Panc1 (cell line): ENCODE measurements at places on chromosomes 3 and 15. TPM values are rescaled to one million over a fixed set of nuclear protein-coding genes. Genes with fewer than 3 reads are reported as not detected.

DNA sequence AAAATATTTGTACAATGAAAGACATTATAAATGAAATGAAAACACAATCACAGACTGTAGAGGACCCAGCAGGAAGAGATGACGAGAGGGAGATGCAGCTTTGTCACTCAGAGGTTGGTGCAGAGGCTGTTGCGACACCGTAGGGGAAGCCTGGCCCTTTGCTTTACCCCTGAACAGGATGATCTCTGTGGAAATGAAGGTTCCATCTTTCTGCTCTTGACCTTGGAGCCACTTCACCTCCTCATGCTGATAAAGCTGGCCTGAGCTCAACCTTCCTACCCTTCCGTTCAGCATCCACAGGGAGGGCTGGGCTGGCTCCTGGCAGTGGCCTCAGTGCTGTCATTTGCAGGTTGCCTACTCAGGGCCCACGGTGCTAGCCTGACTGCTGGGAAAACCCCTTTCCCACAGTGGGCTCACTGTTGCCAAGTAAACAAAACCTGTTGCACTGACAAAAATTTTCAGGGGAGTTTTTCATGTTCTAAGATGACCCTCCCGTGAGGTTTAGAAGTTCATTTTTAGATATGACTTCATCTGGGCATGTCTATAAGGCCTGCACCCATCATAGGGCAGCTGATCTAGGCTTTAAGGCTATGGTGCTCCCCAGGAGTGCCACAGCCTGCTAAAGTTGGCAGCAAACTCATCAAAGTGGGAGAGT lies 3.0 kb upstream of the CD80 start:
- no peaks in the 10 kb centered on the region for H3K27me3 ChIP-seq
- no peak overlapping the region for H3K4me3 ChIP-seq

GRCh38 chr3:57274845-57275244 lies 17.6 kb downstream of the ASB14 start:
- no peaks in the 10 kb centered on the region for H3K4me1 ChIP-seq
- H3K36me3 ChIP-seq, result peaks cover 9% of the 10 kb centered on the region; the same call in 1 of the 2 replicates
- DNase-seq, result no peak
- H3K27ac ChIP-seq, result no peak overlapping the region

DNA sequence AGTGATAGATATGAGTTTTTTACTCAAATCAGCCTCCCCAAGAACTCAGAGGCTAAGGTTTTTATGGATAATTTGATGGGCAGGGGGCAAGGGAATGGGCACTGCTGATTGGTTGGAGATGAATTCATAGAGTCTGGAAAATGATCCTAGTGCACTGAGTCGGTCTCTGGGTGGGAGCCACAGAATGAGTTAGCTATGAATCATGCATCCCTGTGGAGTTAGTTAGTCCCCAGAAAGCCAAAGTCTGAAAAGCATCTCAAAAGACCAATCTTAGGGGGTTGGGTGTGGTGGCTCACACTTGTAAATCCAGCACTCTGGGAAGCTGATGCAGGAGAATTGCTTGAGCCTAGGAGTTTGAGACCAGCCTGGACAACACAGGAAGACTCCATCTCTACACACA lies 516.1 kb downstream of the AGBL1 start:
- no peak for DNase-seq
- H3K4me1 ChIP-seq, result no peaks in the 10 kb centered on the region
- no peaks in the 10 kb centered on the region for H3K27me3 ChIP-seq
- H3K4me3 ChIP-seq, result no peak overlapping the region
- no peak overlapping the region for H3K27ac ChIP-seq

DNA sequence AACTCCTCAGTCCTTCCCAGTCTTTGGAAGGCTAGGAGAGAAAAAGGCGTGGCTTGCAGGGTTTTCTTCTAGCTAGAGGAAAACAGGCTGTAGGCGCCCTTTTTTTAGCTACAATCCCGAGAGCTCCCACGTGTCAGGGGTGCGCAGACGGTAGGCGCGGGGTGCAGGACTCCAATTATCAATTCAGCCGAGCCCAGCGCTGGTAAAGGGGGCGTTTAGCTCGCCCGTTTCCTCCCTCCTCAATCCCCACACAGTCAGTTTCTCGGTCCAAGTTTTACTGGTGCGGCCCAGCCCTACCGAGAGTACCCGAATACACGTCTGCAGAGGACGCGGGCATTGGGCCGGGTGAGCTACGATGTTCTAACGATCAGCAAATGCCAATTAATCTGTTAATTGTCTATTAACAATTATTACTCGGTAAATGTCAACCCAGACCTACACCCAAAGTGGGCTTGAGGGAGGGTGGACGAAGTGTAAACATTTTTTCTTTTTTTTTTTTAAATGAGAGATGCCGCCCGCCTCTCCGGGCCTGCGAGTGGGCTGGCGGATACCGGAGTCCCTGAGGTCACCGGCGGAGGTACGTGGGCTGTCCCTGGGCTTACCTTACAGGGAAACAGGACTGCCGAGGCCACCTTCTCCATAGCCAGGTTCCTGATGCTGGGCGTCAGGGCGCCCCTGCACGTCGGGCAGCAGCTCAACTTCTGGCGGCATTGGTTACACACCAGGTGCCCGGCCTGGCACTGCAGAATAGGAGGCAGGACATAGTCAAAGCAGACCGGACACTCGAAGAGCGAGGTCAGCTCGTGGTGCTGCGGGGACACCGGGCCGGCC lies 923 bp downstream of the SIAH2 start:
- peak overlapping the region; percentile 87 for H3K27ac ChIP-seq
- H3K4me1 ChIP-seq, result peaks cover 28% of the 10 kb centered on the region
- no peaks in the 10 kb centered on the region for H3K27me3 ChIP-seq
- DNase-seq, result no peak

Gene SLC28A1
- total RNA-seq, result not detected

Gene C2CD4A
- total RNA-seq, result 0.15 TPM

DNA sequence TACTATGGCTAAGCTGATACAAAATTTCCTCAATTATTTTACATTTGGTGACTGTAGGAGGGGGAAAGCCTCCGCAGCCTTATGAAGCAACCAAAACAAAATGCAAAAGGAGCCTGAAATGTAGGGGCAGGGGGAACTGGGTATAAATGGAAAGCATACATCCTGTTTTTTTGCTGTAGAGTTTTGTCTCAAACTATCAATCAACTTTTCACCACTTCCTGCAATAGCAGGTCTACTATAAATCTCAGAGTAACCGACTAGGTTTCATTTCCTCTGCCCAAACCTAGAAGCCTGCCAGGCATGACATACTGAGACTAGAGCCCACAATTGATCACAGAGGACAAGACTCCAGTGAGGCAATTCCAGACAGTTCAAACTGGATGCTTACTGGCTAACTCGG lies 91.3 kb downstream of the SHQ1 start:
- H3K27ac ChIP-seq, result no peak overlapping the region
- no peaks in the 10 kb centered on the region for H3K4me1 ChIP-seq
- DNase-seq, result no peak
- no peak overlapping the region for H3K4me3 ChIP-seq
- H3K27me3 ChIP-seq, result no peaks in the 10 kb centered on the region
- no peaks in the 10 kb centered on the region for H3K36me3 ChIP-seq

- H3K36me3 ChIP-seq, result no peaks in the 10 kb centered on the region
- H3K4me1 ChIP-seq, result no peaks in the 10 kb centered on the region
- no peak overlapping the region for H3K4me3 ChIP-seq
Observed at GRCh38 chr3:178159691-178160220, 376.5 kb upstream of the KCNMB2 start.

Gene CLRN1
- total RNA-seq, result not detected

DNA sequence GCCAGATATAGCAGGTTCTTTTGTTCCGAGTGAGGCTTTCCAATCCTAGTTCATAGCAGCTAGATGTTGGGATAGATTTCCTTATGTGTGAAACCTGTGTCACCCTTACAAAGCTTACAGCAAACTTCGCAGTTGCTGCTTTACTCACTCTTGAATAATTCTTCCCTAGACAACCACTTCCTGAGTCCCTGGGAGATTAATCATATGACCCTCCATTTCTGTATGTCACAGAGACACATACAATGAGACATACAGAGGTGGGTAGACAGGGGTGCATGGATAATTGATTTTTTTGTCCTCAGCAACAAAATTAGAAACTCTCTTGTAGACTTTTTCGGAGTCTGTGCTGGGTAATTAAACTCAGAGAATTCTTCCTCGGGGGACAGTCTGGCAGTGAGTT lies 163.2 kb downstream of the NSUN3 start:
- no peak overlapping the region for H3K27ac ChIP-seq
- H3K4me3 ChIP-seq, result no peak overlapping the region
- DNase-seq, result peak; percentile 7
- no peaks in the 10 kb centered on the region for H3K4me1 ChIP-seq
- no peaks in the 10 kb centered on the region; the same call in 1 of the 2 replicates for H3K27me3 ChIP-seq

GRCh38 chr15:73346735-73347312 lies 21.9 kb downstream of the HCN4 start:
- no peak overlapping the region for H3K27ac ChIP-seq
- H3K4me3 ChIP-seq, result no peak overlapping the region
- no peak for DNase-seq
